Camera-type eye (tissue), 1 donor: ENCODE measurements at places on chromosomes 4 and X. TPM values are rescaled to one million over a fixed set of nuclear protein-coding genes. Genes with fewer than 3 reads are reported as not detected.

Gene ATP2B3
- total RNA-seq = 3.7 TPM

Gene TAB3
- 35.6 TPM for total RNA-seq

Gene UNC5C
- total RNA-seq = 17.3 TPM

Gene BEX2
- 48.4 TPM for total RNA-seq

Gene TCEANC
- 10.4 TPM for total RNA-seq

Gene NEUROG2
- total RNA-seq = 8.2 TPM

Gene SPP1
- 189 TPM for total RNA-seq

Gene CFAP99
- total RNA-seq = not detected

Gene HSFX3
- total RNA-seq = not detected

Gene CPXCR1
- not detected for total RNA-seq

Gene MAGED4
- total RNA-seq = 77.3 TPM

Gene SHISA3
- 1.5 TPM for total RNA-seq

Gene SHROOM3
- total RNA-seq = 51.4 TPM

Gene SPANXD
- not detected for total RNA-seq

Gene BCAP31
- total RNA-seq = 57.0 TPM
